ENCODE measurements at places on chromosomes 1 and 21.

DNA sequence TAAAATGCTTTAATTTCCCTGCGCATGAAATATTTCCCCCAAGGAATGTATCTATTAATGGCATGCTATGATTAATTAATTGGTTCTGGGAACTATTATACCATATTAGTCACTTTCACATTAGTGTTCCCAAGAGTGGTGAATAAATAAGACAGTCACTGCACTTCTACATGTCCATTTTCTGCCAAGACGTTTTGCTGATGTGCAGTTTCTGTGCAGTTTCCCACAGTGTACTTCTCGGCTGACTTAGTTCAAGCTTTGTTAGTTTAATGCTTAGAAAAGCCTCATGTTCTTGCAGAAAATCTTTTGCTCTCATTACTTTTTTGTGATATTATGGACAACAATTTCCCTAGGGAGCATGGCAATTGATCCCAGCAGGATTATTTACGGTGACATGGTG lies 1014.5 kb downstream of the BRINP3 start:
- DNase-seq: no peak

GRCh38 chr21:44269090-44269489 lies 7.4 kb upstream of the DNMT3L start:
- no peak for DNase-seq

DNA sequence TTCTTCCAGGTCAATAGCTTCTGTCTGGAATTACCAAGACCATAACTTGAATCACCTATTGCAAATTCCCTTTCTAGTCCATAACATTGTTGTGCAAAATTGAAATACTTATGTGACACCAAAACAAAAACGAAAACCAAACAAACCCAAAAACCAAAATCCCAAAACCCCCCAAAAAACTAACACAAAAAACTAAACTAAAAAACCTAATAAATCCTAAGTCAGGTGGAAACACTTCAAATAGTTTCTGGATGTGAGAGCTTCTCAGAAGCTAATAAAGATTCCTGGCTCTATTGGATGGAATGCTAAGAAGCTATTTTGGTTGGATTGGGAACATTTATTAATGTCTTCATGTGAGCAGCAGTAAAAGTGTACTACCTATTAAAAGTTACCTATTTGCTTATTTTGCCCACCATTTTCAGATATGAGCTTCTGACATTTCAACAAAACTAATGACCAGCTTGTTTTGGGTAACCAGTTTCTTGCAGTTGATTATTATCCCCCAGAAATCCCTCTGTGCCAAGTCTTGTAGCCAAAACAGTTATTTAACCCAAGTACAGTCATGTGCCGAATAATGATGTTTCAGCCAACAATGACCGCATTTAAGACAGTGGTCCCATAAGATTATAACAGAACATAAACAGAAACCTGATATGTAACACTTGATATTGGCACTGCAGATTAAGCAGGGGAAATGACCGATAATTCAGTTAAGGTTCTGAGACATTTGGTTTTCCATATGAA lies 76.4 kb downstream of the LTN1 start:
- no peak for DNase-seq

GRCh38 chr21:44991538-44992483 lies 52.0 kb downstream of the SLX9 start:
- DNase-seq: no peak

- no peak for DNase-seq
Observed at GRCh38 chr1:110298991-110299390, 40.2 kb upstream of the RBM15 start.

DNA sequence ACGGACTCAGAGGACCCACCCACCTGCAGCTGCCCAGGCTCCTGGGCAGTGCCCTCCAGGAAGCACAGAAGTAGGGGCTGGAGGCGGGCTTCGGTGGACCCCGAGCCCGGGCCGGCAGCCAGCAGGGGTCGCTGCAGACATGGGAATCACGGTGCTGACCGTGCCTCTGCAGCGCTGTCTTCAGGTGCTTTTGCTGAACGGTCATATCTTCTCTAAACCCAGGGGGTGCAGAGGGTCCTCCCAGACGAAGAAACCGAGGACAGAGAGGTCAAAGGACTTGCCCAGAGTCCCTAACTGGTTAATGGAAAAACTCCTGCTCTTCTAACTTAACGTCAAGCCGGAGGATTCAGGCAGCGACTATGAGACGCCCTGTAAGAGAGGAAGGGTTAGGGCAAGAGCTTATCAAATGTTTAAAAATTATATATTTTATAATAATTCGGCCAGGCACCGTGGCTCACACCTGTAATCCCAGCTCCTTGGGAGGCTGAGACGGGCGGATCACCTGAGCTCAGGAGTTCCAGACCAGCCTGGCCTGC lies 21.5 kb upstream of the LEFTY2 start:
- DNase-seq: peak; percentile 79

DNA sequence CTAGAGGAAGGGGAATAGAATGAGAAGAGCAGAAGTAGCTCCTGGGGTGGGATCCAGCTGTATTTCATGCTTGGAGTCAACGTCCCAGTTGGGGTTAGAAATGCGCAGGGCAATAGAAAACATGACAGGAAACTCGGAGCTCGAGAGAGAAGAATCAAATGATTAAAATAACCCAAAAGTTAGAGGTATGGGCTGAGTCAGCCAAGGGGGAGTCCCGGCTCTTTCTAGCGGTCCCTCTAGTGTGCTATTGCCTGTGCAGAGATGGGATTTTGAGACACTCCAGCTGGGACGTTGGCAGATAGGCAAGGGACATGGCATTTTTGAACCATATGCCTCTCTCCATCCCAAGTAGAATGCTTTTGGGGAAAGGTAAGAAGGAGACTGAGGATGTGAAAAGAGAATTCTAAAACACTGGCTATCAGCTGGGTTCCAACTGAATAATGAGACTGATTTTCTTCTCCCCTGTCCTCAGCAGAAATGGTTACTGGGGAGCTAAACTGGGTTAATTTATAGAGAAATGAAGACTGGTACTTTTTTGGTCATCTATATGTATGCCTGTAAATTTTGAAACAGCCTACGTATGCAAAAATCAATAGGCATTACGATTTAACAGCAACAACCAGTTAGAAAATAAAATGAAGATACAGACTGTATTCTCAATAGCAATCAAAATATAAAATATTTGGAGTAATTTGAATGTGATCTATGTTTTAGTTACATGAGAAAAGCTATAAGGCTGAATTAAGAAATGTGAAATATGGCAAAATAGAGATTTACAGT lies 7.0 kb upstream of the VPS26C start:
- no peak for DNase-seq

DNA sequence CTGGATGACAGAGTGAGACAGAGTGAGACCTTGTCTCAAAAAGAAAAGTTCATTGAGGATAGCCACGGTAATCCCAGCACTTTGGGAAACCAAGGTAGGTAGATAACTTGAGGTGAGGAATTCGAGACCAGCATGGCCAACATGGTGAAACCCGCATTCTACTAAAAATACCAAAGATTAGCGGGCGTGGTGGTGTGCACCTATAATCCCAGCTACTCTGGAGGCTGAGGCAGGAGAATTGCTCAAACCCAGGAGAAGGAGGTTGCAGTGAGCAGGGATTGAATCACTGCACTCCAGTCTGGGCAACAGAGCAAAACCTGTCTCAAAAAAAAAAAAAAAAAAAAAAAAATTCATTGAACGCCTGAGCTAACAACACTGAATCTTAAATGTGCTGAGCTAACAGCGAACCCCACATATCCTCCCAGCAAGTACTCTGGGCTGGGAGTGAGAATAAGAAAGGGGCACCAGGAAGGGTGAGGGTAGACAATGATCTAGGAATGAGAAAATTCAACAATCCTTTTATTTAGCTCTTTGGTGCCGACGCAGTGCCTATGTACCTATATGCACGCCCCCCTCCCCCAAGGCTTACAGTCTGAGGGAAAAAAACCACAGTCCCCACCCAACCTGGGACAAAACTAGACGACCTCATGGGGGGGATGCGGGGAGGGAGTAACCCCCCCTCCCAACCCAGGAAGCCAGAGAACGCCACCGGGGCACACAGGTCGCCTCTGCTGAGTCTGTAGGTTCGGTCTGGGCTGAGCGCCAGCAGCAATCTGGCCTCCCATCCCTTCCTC lies 1.4 kb upstream of the CACNA1S start:
- no peak for DNase-seq

GRCh38 chr1:20867847-20868246 lies 80.7 kb upstream of the HP1BP3 start:
- no peak for DNase-seq

GRCh38 chr1:55947446-55947845 lies 631.9 kb downstream of the PLPP3 start:
- no peak for DNase-seq

GRCh38 chr21:33268737-33269441 lies 2.7 kb downstream of the IL10RB start:
- peak; percentile 45 for DNase-seq

GRCh38 chr1:206487970-206488369 lies 17.7 kb downstream of the IKBKE start:
- DNase-seq: no peak

GRCh38 chr1:152225678-152226077 lies 1.7 kb upstream of the HRNR start:
- no peak for DNase-seq

GRCh38 chr1:246181241-246181640 lies 325.8 kb downstream of the SMYD3 start:
- no peak for DNase-seq

DNA sequence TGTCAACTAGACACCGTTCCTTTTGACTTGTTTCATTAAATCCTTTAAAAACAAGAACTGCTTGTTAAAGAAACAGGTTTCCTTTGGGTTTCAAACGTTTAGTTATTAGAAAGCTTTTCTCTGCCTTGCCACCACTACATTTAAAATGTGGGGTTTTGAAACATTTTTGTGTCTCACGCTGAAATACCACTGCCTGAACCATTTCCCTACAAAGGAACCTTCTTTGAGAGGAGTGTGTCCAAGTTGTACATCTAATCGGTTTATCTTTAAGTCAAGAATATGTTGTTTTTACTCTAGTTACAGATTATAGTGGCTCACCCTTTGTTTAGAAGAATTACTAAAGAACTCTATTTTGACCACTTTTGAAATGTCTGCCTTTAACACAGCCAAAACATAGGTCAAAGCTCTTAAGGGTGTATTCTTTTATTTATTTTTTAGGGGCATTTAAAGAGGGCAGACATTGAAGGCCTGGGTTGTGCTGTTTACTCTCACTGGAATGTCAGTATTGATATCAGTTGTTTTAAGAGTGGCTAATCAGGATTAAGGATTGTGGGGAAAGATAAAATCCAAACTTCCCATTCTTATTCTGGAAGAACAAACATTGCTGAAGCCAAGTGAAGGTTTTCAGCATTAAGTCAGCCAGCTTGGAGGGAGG lies 143.4 kb downstream of the GALNT2 start:
- no peak for DNase-seq

- no peak for DNase-seq
Observed at GRCh38 chr1:112554411-112554810, 45.6 kb downstream of the WNT2B start.

DNA sequence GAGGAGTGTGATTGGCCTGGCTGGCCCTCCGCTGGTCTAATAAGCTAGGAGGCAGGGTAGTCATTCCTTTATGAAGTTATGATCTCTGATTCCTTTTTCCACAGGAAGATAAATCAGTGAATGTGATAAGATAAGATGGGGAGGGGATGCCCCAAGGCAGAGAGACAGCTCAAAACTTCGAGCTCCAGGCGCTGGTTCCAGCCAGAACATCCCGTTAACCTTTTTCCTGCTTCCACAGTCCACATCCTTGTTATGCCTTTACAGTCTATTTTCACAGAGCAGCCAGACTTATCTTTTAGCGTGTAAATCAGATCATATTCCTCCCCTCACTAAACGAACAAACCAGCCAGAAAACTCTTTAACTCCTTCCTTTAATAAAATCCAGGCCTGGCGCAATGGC lies 38.5 kb upstream of the BMP8B start:
- DNase-seq: no peak

DNA sequence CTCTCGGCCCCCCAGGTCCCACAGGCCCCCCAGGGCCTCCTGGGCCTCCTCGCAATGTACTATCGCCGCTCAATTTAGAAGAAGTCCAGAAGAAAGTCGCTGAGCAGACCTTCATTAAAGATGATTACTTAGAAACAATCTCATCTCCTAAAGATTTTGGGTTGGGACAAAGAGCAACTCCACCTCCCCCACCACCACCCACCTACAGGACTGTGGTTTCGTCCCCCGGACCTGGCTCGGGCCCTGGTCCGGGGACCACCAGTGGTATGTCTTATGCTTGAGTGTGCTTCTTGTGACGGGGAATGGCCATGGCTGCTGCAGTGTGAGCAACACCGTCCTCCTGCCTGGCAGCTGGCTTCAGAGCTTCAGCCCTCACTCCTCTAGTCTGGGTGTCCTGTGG lies 70.2 kb upstream of the DYNLT5 start:
- DNase-seq: no peak

DNA sequence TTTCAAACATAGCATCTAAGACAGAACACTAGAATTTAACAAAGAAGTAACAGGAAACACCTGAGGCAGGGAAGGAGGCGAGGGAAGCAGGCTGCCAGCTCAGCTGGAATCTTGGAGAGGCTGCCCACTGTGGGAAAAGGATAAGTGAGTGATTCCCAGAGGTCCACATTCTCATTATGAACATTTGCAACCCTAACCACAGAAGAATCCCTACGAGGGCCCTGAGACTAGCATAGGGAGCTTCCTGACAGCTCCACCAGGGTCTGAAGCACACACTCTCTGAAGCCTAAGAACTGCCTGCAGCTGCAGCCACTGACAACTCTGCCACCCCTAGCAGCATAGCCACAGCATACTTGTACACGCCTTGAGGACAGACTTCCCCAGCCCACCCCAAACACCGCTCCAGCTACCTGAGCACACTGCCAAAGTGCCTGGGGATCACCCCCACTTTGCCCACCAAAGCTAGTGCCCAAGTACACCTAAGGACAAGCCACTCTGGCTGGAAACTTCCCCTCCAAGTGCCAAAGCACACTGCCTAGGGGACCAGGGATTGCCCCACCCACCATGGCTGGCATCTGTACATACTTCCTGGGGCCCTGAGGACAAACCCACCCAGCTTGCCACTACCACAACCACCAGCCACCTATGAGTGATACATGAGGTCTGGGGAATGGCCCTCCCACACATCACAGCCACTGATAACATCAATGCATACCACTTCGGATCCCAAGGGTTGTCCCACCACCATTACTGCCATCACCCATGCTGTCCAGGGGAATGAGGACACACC lies 76.6 kb upstream of the GUCA2A start:
- no peak for DNase-seq

DNA sequence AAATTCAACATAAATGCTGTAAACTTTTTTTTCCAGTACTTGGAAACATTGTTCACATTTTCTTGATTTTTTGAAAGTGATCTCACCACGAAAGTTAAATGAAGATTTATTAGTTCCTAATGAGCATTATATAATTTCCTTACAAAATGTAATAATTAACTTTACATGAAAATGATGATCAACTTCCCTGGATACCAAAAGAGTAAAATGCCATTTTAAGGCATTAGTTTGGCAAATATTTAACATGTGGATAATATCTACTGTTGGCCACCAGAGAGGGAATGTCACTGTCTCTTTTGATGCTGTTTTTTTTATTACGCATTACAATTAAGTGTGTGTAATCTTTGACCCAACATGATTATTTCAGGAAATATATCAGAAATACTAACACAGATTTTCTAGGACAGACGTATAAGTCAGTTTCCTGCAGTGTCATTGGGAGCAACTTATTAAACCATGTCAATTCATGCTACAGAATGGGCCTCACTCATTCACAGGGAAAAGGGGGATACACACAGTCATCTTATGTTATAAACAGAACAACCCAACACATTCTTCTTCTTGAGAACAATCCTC lies 903.9 kb upstream of the ADGRL2 start:
- DNase-seq: no peak

- no peak for DNase-seq
Observed at GRCh38 chr1:240732390-240732789, 120.4 kb upstream of the GREM2 start.

Measured in activated T-cell treated with anti-CD3 and anti-CD28 coated beads, Interleukin-2, amount 50 U/mL, for 72 hours (primary cell).